ENCODE measurements at places on chromosomes 11 and 22.

DNA sequence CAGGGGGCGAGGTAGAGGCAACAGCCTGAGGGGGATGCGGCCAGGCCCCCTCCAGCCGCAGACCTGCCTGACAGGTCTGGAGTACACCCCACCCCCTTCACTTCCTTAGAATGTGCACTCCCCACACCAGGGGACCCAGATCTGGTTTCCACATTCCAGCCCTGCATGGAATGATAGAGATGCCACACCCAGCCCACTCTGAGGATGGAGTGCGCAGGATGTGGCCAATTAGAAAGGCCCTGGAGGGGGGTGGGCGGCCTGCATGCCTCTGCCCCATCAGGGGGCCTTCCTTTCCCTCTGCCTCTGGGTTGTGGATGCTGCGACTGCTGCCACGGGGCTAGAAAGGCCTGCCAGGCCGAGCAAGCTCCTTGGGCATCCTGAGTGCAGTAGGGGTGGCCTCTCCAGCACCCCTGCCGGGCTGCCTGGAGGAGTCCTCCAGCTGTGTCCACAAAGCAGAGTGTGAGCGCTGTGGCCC, 28.2 kb upstream of the MGAT3 start:
- no peak for DNase-seq

DNA sequence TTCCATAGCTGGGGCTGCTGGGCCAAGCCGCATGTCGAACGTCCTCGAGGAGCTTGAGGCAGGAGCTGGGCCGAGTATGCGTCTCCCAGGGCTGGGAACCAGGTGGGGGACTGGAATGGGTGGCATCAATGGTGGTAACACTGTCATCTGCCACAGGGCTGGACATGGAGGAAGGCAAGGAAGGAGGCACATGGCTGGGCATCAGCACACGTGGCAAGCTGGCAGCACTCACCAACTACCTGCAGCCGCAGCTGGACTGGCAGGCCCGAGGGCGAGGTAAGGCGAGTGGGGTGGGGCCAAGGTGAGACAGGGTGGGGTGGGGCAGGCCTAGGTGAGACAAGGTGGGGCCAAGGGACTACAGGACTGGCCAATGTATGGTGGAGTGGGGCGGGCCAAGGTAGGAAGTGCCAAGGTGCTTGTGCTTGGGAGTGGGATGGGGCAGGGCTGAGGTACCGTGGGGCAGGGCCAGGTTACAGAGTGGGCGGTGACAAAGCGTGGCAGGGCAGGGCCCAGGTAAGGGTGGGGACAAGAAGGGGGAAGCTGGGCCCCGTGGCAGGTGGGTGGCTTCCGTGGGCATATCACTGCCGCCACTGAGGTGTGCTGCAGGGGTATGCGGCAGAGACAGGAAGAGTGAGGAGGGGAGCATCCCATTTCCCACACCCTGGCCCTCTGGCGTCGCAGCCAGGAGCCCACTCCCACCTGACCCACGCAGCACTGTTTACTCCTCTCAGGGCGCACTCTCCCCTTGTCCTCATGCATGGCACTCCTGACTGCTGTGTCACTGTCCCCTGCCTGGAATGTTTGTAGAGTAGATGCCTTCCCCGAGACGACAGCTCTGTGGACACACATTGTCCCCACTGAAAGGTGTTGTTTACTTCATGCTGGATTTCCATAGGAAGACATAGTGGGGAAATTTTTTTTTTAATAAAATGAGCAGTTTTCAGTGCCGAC, 27.5 kb upstream of the DGCR8 start:
- DNase-seq, result no peak

DNA sequence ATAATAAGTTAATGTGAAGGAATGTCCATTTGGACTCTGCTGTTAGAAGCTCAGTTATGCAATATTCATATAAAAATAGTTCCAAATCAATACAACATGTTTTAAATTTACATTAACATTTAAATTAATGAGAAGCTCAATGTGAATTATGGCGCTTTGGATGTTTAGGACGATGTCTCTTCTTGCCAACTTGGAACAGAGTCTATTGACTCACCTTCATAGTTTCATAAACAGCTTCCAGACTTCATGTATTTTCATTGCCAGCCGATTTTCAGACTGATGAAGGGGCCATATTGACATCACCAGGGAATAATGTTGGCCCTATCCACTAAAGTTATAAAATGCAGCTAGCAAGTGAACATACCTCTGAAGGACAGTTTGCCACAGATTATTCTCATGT, 1136.2 kb downstream of the LRRC4C start:
- no peak for DNase-seq

DNA sequence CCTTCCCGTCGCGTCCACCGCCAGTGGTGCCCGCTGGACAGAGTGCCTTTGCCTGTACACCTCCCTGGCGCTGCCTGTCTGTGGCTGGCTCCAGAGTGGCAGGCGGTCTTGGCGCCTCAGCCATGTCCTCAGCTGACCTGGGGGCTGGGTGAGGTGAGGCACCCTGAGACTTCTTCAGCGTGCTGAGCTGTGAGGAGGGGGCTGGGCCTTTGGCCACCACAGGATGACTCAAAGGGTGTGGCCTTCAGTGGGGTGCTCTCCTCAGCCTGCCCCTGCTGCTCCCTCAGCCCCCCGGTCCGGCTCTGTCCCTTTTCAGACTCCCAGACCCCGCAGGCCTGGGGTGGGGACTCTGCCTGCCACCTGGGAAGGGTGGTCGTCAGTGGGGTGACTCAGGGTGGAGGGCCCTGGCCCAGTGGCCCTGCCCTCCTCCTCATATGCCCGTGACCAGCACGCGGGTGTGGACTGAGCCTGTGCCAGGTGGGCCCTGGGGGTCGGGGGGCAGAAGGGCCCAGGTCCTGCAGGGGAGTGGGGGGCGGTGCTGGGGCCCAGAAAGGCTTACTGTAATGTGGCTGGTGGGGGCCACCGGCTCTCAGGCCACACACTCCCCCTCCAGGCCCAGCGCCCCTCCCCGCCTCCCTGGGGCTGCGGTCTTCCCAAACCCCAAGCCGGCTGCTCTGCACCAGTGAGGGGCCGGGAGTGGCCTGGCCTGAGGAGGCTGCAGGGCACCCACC, 15.9 kb downstream of the CRELD2 start:
- DNase-seq, result peak; percentile 38

DNA sequence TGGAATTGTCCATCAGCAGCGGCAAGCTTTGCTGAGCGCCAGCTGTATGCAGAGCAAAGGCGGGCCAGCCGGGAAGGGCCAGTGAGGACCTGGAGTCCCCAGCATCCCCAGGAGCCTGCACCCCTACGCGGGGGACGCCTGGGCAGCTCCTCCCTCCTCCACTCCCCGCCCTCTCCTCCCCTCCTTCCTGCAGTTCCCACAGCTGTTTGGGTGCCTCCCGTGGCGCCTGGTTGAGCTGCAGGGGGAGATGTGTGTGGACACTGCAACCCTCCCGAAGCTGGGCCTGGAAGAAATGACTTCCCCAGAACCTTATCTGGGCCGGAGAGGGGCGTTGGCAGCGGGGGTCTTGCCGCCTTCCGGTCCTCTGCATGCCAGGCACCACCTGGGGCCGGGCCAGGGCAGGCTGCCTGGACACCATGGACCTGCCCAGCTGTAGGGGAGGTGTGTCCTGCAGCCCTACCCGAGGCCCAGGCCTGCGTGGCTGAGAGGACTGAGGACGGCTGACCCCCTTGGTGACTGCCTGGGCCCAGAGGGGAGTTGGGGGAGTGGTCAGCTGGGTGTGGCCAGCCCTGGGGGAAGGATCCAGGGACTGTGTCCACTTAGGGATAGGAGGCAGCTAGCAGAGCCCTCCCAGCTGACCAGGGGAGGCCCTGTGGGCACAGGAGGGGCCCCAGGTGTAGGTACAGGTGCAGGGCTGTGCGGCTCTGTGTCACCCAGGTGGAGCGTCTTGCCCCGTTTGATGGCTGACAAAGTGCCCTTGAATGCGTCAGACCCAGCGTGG, 16.8 kb upstream of the MUC6 start:
- no peak for DNase-seq

GRCh38 chr11:120563703-120564572, 52.4 kb downstream of the GRIK4 start:
- DNase-seq, result no peak

GRCh38 chr11:72239313-72239848, 4.6 kb downstream of the PHOX2A start:
- DNase-seq, result no peak

DNA sequence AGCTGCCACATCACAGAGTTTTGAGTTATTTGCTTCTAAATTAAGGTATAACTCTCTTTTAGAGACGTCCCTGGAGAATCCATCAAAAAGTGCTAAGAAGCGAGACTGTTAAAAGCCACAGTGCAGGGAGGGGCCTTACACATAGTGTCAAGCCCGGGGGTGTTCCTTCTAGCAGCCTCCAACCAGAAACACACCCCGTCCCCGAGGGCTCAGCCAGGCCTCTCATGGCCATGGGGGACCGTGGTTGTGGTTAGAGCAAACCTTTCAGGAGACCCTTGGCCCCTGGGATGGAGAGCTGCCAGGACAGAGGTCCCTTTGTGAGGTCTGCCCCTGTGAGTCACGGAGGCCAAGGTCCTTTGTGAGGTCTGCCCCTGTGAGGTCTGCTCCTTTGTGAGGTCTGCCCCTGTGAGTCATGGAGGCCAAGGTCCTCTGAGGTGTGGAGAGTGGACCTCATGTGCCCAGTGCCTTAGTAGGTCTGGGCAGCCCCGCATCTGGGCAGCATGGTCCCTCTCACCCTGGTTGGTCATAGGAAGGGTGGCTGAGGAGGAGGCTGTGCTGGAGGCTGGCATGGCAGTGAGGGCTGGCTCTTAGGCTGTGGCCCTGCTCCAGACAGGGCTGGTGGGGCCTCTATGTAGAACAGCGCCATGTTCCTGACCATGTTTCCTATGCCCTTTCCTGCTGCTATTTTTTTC, 5.4 kb downstream of the GNAZ start:
- DNase-seq, result no peak

- DNase-seq, result no peak
These were observed 155.7 kb downstream of the CWF19L2 start for GRCh38 chr11:107301878-107302277.

DNA sequence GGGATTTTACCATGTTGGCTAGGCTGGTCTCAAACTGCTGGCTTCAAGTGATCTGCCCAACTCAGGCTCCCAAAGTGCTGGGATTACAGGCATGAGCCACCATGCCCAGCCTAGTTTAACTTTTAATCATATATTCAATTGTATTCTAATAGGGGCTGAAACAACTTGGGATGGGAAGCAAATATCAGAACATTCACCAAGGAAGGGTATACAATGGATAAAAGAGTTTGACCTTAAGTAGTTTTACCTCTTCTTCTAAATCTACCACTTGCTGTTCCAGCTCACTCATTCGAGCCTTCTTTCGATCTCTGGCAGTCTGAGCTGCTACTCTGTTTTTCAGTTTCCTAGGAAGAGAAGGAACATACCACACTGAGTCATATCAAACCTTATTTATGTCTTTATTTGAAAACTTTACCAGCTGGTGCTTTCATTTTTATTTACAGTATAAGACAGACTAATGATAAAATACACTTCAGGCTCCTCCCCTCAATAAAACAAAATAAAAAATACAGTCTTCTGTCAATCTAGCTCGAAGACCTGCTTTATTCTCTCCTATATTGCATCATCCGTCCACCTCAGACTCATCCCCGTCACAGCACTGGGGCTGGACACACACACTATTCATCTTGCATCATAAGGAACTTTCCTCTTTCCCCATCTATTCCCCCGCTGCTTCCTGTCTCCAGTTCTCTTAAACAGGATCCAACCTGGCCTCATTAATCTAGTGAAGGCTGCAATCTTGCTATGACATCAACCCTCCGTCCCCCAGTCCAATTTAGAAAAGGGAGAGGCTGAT, 1.4 kb downstream of the XBP1 start:
- peak; percentile 83 for DNase-seq

GRCh38 chr11:58301576-58301975, 33.5 kb upstream of the OR10W1 start:
- DNase-seq, result no peak

- no peak for DNase-seq
These were observed 54.4 kb downstream of the TMEM135 start for GRCh38 chr11:87092159-87092558.

DNA sequence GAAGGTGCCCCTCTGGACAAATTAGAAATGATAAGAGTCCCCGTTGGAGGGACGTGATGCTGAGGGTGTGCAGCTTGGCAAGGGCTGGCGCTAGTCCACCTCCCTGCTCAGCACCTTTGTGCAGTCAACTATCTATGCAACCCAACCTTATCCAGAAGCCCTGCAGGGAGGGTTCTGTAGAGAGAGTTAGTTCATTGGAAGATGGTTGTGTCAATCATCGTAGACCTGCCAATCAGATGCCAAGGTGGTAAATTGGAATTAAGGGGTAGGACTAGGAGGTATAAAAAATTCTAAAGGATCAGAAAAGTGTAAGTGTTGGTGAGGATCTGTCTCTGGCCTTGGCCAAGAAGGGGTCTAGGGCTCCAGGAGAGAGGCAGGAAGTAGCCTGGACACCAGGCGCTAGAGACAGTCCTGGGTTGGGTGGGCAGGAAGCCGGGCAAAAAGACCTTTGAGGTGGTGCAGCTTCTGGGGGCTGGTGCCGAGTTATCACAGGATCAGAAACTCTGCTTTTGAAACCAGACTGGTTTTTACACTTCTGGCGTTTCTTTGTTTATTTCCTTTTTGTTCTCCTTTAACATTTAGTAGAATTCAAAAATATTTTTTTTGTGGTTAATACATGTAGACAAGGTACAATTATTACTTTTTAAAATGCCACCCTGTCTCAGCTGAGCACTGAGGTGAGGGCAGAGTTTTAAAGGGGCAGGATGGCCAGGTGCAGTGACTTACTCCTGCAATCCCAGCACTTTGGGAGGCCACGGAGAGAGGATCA, 1.6 kb downstream of the C1QTNF6 start:
- peak; percentile 90 for DNase-seq

DNA sequence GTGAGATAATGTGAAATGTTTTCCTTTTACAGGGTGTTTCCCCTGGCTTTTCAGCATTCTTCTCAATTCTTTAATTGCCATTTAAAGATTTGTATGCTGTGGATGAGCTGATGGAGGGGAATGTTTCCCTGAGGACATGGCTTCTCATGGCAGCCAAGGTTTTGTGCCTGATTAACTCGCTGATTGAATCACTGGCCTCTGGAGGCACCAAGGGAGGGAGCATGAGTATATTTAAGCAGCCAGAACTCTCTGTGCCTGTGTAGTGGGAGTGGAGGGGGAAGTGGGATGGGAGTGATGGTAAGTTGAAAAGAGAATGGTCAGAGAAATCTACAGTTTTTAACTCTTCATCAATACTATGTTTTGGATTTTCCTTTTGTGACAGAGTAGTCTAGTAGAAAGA, 88.7 kb downstream of the STIM1 start:
- no peak for DNase-seq

GRCh38 chr11:128516886-128517285, 70.5 kb downstream of the ETS1 start:
- no peak for DNase-seq

DNA sequence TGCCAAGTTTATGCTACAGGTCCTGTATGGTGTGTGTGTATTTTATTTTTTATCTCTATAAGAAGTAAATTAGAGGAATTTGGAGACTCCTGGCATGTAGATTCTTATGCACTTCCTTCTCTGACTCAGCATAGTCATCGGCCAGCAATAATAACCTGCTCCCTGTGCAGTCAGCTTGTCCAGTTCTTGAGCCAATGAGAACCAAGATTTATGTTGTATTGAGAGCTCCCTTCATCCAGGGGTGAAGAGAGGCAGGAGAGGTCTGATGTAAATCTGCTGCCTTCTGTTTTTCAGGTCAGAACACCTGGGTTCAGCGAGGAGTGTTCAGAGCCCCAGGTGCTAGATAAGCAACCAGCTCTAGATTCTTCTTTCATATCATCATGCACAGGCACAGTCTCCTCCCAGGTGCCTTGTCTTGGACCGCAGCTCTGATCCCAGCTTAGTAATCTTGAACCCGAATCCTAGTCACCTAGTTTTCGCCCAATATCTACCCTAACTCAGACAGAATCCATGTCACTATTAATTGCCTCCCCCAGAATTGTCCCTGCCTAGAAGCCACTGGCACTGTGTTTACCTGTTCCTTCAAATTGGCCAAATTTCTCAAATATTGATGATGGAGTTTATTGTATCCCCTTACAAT, 328.2 kb upstream of the NCAM1 start:
- DNase-seq, result no peak

Measured in CD4-positive, alpha-beta T cell treated with Interleukin-4 for 4 hours (primary cell).